NCI-H1105 (cell line): ENCODE measurements at places on chromosomes 5 and 9.

DNA sequence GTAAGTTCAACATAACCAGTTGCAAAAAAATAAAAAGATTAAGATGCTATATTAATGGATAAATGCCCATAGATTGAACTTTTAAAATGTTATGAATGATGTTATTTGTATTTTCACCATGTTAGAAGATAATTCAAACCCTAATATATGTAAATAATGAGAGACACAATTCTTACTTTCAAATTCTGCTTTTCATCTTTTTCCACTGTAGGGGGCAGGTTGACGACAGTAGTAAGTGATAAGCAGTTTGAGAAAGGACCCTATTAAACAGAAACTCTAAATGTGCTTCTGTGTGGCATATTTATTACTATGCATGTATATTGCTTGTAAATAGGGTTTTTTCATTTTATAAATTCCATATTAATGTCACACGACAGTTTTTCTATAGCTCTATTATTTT is 591.1 kb downstream of the SEMA5A start:
- no peak for DNase-seq

DNA sequence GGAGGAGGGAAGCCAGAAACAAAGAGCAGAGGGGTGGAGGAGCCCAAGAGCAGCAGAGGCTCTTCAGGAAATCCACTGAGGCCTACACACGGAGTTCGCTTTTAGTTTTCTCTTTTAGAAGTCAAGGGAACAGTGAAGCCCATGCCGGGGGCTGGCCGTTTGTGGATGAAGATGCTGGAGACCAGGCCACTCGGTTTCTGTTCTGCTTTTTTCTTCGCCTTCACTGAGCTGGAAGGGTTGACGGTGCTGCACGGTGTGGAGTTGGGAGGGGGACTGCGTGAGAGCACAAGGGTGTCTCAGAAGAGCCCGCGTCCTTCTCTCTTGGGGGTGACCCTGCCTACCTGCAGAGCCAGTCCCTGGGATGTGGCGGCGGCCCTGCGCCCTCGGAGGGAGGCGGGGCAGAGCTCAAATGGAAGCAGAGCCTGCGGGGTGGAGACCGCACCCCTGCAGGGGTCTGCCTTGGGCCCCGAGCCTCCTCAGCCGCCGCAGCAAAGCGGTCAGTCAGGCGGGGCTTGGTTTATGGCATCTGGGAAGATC is 68.5 kb upstream of the CACNA1B start:
- no peak for DNase-seq

GRCh38 chr9:135215571-135216161 is 128.2 kb downstream of the OLFM1 start:
- peak; percentile 26 for DNase-seq

DNA sequence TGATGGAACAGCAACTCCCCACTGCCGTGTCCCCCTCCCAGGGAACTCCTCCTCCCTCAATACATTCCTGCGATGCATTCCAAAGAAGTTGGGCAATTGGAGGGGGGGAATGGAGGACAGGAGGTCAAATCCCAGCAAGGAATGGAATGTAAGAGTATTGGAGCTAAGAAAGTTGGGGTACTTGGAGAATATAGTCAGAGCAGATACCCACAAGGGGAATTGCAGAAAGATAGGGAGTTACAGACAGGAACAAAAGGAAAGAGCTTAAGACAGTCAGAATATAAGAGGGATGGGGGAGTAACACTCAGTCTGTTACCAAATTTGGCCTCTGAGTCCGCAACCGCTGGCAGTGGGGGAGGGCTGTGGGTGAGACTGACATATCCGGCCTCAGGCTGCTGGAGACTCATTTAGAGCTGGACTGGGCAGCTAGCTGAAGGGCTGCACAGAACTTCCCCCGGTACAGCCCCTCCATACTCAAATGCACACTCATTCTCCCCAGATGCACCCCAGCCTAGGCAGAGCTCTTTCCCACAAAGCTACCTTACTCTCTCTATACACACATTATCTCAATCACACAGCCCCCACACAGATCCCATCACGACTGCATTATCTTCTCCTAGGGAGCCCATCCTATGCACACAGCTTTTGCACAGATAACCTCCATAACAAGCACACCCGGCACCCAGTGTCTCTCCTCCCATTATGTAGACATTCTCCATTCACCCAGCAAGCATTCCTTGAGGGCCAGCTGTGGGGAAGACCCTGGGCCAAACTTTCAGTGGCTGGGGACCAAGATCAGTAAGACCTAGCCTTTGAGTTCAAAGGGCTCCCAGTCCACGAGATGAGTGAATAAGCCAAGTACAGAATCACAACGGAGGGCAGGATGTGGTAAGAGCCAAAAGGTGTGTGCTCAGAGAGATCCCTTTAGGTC is 3.7 kb downstream of the TLN1 start:
- DNase-seq = no peak

DNA sequence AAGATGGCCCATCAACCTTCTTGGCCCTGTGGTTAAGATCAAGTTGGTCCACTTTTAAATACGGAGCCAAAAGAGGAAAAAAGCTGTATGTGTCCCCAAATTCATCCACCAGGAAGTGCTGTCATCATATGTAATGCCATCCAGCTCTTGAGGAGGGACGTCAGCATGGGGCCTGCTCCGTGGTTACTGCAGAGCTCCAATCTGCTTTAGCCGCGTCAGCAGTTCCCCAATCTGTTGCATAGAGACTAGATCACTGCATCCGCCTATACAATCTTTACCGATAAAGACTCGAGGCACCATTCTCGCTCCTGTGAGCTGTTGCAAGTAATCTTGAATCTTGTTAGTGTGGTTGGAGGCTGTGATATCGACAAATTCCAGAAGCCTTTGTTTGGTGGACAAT is 65.7 kb downstream of the GABRA6 start:
- no peak for DNase-seq

DNA sequence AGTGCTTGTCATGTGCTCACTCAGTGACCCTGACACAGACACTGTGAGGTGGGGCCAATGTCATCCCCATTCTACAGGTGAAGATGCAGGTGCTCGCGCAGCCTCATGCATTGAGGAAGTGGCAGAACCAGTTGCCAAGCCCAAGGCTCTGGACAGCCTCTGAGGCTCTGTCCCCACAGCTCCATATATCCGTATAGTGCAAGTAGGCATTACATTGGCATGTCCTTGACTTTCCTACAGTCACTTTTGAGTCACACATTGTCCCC is 58.8 kb upstream of the ANGPTL2 start:
- no peak for DNase-seq

DNA sequence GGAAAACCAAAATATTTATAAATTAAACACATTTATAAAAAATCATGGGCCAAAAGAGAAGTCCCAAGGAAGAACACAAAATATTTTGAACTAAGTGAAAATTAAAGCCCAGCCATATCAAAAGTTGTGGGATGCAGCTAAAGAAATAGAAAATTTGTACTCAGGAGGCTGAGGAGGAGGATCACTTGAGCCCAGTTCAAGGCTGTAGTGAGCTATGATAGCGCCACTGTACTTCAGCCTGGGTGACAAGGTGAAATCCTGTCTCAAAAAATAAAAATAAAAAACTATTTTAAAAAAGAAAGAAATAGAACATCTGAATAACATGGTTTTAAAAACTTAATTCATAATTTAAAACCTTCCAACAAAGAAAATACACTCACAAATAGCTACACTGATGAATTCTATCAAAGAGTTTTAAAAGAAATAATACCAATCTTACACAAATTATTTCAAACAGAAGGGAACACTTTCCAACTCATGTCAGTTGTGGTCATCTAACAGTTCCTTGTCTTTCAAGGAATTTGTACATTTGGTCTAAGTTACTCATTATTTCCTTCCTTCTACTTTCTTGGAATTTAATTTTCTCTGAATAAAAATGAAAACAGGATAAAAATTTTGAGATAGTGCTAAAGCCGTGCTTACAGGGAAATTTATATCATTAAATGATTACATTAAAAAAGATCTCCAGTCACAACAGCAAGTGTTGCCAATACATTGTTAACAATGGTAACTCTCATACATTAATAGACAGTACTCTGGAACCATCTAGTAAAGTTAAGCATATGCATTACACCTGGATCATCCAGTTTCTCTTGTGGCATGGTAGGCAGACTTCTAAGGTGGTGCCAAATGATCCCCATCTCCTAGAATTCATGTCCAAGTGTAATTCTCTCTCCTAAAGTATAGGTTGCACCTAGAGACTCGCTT is 17.8 kb downstream of the PTBP3 start:
- DNase-seq = no peak

- DNase-seq = no peak
Observed at GRCh38 chr5:35880156-35880555, 23.5 kb downstream of the IL7R start.

DNA sequence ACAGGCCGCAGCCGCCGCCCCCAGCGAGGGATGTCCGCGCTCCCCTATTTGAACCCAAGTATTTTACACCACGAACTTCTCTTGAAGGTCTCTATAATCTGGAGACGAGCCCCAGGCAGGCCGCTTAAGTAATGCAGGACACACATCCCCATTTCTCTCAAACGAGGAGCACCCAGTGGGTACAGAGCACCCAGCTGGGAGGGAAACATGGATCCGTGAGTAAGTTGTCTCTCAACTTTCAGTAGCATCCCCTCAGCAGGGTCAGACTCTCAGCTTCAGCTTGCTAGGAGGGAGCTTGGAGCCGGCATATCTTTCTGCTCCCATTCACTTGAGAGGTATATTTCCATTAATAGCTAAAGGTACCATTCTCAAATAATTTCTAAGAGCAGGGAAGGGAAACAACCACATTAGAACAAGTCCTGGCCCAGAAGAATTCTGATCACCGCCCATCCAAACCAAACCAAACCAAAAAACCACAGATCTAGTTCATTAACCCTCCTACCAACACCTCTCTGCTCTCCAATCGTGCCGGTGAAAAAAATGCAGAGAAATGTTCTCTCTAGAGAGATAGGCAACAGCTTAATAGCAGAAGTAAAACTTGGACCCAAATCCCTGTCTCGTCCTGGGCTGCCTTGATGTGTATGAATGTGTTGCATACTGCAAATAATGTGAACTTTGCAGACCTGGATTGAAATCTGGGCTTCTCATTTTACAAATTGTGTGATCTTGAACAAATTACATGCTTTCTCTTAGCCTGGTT is 910 bp downstream of the TDRD7 start:
- DNase-seq = no peak

- no peak for DNase-seq
Observed at GRCh38 chr9:75903785-75904360, 13.4 kb downstream of the PCSK5 start.

GRCh38 chr9:93017621-93018020 is 40.9 kb upstream of the SUSD3 start:
- no peak for DNase-seq

- no peak for DNase-seq
Observed at GRCh38 chr5:69007163-69007562, 86.7 kb upstream of the SLC30A5 start.

DNA sequence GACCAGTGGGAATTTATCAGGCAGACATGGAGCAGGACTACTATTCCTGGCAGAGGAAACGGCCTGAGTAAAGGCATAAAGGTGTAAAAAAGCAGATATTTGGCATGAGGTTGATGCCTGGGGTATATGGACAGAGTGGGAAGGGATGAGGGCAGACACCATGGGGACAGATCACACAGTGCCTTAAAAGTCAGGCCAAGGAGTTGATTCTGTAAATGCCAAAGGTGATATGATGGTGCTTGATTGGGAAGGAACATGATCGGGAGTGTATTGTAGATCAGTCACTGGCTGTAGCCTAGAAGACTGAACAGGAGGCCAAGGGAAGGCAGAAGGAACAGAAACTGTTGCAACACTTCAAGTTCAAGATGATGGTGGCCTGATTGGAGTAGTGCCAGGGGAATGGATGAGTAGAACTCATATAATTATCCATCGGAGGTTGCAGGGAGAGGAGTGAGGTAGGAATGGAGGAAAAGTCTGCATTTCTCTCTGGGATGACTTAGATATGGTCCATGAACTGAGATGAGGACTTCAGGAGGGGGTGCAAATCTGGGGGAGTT is 594.3 kb upstream of the KLF4 start:
- DNase-seq = no peak

GRCh38 chr5:149618581-149619248 is 37.4 kb downstream of the ARHGEF37 start:
- no peak for DNase-seq

GRCh38 chr5:160747987-160748386 is 104.0 kb downstream of the ATP10B start:
- DNase-seq = no peak

- no peak for DNase-seq
Observed at GRCh38 chr5:169071-169727, 22.1 kb upstream of the LRRC14B start.

GRCh38 chr9:73090214-73090613 is 61.5 kb upstream of the ANXA1 start:
- DNase-seq = no peak

- DNase-seq = no peak
Observed at GRCh38 chr9:13436591-13436990, 157.1 kb upstream of the MPDZ start.

- no peak for DNase-seq
Observed at GRCh38 chr9:132498531-132499210, 83.7 kb upstream of the BARHL1 start.

DNA sequence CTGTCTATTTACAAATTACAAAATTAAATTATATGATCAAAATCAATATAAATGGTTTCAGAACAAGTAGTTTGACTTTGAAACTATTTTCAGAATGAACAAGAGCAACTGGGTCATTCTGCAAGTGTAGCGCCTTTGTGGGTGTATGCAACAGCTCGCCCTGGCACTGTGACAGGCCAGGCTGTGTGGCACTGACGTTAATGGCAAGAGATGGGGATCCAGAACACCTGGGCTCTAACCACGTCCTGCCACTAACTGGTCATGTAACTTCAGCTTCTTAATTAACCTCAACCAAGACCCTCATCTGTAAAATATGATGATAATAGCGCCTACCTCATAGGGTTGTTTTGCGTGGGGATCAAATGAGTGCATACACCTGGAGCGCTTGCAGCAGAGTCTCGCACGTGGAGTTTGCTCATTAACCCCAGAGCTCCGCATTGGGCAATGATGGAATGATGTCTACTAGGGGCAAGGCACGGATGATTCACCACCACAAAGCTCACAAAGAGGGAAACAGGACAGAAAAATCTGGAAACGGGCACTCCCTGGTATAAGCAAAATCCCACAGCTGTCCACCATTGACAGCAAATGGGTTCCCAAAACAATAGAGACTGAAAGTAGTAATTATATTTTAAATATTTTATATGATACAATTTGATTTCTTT is 639.4 kb downstream of the SEMA5A start:
- DNase-seq = no peak

DNA sequence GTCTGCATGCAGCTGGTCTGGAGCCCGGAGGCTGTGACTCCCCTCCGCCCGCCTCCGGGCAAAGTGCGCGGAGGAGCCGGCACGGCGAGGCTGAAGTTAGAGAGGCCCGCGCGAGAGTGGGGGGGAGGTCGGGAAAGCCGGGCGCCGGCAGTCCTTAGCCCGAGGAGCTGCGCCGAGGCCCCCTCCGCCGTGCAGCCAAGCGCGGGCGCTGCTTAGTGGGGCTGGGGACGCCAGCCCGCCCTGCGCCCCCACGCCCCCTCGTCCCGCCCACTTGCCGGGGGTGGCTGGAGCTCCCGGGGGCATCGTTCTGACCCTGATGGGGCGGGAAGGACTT is 403 bp downstream of the NINJ1 start:
- peak; percentile 16 for DNase-seq
